ENCODE measurements at places on chromosomes 7 and 10.

- DNase-seq: no peak
These were observed 27.1 kb upstream of the PLXNA4 start for GRCh38 chr7:132603220-132603833.

- DNase-seq: no peak
These were observed 103.4 kb downstream of the ABCA13 start for GRCh38 chr7:48274662-48275061.

- no peak for DNase-seq
These were observed 174.4 kb downstream of the CREB5 start for GRCh38 chr7:28586736-28587135.

- DNase-seq: no peak
These were observed 107.3 kb downstream of the PROSER2 start for GRCh38 chr10:11930312-11930978.

DNA sequence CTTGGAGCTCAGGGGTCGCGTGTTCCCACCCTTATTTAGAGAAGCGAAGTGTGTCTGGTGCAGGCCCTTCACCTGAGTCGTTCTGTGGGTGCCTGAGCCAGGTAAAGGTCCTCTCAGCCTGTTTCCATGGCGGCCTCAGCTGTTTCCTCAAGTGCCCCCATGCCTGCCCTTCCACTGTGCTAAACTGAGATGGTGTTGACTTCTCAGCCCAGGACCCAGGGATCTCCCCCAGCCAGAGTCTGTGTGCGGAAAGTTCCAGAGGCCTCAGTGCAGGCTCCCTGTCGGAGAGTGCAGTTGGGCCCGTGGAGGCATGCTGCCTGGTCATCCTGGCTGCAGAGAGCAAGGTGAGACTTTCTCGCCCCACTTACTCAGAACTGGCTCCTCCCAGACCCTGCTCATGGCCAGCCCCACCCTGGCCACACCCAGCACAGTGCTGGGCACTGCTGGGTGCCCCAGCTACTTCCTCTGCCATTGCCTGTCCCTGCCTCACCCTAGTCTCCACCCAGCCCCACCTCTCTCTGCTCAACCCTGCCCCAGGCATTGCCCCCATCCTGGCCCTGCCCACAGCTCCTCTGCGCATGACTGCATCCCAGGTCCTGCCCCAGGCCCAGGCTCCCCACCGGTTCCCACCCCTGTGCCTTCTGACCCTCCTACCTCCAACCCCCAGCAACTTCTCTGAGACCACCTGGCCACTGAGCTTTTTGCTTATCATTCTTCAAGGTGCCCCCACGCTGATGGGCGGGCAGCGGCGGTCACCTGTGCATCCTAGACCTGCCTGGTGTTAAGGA, 20.3 kb downstream of the NACAD start:
- DNase-seq: no peak

- DNase-seq: no peak
These were observed 9.5 kb downstream of the RNF32 start for GRCh38 chr7:156650042-156650441.

GRCh38 chr7:71506822-71507221, 374.9 kb downstream of the GALNT17 start:
- no peak for DNase-seq

- no peak for DNase-seq
These were observed 17.7 kb downstream of the FGFR2 start for GRCh38 chr10:121580276-121581116.

GRCh38 chr7:155941688-155942087, 129.4 kb upstream of the SHH start:
- DNase-seq: no peak

GRCh38 chr7:156566812-156567549, 73.6 kb upstream of the RNF32 start:
- no peak for DNase-seq

GRCh38 chr7:113636727-113637421, 281.9 kb downstream of the PPP1R3A start:
- DNase-seq: no peak

DNA sequence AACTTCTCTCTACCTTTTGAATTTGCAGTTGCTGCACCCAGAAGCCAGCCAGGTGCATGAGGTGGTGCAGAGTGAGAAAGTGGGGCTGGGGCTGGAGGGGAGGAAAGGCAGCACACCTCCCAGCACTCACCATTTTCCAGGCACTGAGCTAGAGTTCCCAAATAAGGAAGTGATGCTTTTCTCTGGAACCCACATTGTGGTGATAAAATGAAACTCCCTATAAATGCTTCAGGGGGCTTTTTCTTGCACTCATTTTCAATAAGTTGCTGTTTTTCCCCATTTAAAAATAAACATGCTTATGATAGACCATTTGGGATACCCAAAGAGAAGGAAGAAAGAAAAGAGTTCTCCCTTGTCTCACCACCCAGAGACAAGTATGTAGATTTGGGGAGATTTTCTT, 42.8 kb upstream of the TNS3 start:
- DNase-seq: no peak

DNA sequence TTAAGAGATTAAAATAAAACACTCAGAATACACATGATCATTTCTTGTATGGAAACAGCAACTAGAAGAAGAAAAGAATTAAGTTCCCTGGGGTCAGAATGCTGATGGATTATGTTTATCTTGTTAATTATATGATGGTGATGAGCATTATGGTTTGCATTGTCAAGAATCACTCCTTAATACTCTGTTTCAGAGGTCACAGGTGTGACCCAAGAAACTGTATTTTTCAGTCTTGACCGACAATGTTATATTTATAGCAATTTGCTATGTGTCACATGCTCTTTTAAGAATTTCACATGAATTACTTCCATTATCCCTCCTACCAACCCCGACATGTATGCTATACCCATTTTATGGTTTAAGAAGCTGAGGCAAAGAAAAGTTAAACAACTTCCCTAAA, 2.7 kb upstream of the CHRM2 start:
- no peak for DNase-seq

DNA sequence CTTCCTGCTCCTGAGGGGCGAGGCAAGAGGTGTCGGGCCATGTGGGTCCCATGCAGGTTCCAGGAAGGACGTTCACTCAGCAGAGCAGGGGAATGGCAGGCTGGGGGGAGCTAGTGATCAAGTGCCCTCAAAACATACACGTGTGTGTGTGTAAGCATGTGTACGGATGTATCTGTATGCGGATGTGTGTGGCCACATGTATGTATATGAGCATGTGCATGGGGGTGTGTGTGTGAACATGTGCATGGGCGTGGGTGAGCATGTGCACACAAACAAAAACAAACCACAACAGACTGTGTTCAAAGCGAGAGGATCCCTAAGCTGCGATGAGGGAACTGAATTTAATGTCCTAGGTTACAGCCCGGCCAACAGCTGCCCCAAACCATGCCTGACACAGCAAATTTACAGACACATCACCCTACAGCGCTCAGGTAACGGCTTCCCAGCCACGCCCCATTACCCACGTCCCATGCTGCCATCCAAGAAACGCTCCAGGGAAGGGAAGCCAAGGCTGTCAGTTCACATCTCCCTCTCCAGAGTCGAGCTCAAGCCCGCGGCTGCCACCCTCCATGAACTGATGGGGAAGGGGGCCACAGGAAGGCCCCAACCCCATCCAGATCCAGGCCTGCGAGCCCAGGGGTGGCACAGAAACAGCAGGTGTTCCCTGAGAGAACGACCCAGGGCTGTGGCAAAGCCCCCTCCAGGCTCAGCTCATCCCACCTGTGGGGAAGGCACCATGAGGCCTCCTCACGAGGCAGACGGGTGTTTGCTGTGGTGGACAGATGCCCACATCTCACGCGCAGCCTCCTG, 56.6 kb downstream of the PTPRN2 start:
- no peak for DNase-seq

- DNase-seq: no peak
These were observed 2.3 kb upstream of the CNNM1 start for GRCh38 chr10:99326871-99327270.

- DNase-seq: no peak
These were observed 56.7 kb upstream of the SEMA3A start for GRCh38 chr7:84251277-84251781.

DNA sequence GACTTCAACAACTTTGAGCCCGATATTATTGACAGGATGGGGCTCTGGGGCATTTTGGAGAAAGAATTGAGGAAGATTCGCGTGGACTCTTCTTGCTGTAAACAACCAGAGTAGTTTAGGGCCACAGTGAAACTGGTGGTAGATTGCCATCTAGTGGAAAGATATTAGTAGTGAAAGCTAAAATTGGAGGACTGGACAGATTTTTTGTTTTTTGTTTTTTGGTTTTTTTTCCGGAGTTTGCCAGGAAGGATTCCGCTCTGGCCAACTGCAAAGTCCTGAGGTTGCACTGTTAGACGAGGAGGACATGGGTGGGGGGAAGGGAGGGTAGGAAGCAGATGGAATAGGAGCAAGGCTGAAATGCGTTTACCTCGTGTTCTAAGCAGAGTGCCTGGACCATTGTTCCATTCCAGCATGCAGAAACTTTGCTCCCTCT, 11.7 kb downstream of the NOBOX start:
- no peak for DNase-seq

GRCh38 chr10:11005725-11006427, 11.8 kb upstream of the CELF2 start:
- DNase-seq: no peak

DNA sequence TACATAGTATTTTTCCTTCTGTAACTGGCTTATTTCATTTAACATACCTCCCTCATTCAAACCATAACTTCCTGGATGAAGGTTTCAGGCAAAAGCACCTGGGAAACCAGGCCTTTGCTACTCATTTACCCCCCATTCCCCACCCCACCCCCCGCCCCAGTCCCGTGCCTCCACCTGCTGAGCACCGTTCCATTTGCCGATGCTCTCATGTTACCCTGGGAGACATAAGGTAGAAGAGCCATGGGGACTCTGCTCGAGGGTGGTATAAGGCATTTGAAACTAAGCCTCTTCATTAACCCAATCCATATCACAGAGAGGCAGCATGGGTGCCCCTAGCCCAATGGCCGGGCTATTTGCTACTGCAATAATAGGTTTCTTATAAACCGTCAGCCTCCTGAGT, 22.2 kb upstream of the MCM10 start:
- DNase-seq: no peak

DNA sequence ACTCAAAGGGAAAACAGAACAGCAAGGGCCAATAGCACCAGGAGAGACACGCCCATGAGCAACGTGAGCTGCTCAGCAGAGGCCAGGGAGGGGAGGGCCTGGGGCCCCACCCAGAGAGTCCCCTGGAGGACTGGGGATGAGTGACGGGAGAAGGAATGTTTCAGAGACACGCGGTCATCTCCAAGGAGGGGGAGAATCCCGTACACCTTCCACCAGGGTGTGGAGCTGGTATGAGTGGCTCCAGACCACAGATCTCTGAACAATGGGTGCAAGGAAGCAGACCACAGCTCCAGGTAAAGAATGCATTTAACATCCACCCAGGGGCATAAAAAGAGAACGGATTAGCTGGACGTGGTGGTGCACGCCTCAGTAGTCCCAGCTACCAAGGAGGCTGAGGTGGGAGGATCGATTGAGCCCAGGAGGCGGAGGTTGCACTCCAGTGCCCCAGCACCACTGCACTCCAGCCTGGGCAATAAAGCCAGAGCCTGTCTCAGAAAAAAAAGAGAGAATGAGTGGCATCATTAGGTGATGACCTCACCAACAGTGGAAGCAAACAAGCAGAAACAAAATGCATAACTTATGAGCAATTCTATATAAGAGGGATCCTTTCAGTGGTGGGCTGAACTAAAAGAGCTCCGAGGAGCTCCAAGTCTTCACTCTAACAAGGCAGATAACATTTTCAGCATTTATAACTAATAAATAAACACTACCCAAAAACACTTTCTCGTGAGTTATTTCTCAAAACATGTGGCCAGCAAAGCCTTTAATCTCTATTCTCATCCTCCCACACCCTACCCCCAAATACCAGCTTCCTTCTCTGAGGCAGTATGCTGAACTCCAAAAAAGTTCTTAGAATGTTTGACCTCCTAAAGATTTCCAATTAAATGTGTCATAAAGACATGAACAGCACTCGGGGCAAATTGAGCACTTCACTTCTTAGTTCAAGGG, 12.5 kb downstream of the PSAP start:
- no peak for DNase-seq

DNA sequence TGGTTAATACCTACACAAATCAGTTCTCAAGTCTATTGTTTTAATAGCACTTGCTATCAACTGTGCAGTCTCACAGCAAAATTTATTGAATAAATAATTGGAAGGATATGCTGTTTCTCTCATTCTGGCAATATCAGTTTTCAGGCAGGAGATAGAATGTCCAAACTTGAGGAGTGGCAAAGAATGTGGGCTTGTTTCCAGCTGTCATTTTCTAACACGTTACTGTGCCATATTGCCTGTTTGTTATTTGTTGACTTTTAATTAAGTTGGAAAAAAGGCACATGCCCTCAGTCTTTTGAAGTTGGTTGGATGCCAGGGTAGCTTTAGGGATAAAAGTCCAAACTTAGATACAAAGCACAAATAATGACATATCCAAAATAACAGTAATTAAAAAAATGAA, 52.2 kb downstream of the MAGI2 start:
- DNase-seq: no peak

GRCh38 chr7:131342864-131343442, 15.3 kb downstream of the MKLN1 start:
- no peak for DNase-seq

GRCh38 chr7:41183741-41184140, 519.1 kb downstream of the INHBA start:
- no peak for DNase-seq

DNA sequence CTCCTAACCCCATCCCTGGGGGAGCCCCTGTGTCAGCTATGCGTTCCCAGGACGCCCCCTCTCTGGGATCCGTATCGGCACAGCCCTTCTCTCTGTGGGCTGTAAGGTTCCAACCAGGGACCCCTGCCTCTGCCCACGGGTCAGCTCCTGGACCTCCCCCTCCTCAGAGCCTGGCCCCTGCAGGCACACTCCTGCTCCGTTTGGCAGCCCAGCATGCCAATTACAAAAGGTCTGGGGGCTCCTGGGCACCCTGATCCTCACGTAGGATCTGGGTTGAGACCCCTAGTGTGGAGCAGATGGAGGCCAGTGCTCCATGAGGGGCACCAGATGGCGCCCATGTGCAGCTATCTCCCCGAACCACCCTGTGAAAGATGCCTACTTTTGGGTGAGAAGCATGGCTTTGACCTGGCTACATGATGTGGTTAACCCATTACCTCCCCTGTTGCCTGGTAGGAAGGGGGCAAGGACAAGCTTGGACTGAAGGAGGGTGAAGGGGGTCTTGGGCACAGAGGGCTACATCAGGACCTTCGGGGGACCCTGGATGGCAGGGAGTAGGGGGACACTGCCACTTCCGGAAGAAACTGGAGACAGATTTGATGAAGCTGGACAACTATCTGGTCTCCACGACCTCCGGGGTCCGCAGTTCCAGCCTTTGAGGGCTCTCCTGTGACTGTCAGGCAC, 9.0 kb downstream of the TACR2 start:
- peak; percentile 65 for DNase-seq

DNA sequence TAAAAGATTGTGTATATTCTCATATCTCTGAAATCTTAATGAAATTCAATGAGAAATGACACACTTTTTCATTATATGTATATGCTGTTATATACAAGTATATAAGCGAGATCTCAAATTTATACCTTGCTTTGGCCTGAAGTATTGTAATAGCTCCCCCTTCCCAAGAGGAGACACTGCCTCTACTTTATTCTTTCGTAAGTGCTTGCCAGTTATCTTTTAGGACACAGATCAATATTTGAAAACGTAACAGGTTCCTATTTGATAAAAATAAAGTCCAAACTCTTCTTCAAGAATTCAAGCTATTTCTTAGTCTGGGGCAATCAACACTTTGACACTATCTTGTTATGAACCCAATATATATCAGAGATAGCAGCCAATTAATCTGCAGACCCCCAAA, 24.9 kb downstream of the WASL start:
- DNase-seq: no peak

Measured in stimulated activated effector memory CD8-positive, alpha-beta T cell treated with anti-CD3 and anti-CD28 coated beads, Interleukin-12 subunit alpha, Interleukin-12 subunit beta, amount 100 ng/mL, for 72 hours (primary cell).